ENCODE measurements at places on chromosomes 7 and 10.

DNA sequence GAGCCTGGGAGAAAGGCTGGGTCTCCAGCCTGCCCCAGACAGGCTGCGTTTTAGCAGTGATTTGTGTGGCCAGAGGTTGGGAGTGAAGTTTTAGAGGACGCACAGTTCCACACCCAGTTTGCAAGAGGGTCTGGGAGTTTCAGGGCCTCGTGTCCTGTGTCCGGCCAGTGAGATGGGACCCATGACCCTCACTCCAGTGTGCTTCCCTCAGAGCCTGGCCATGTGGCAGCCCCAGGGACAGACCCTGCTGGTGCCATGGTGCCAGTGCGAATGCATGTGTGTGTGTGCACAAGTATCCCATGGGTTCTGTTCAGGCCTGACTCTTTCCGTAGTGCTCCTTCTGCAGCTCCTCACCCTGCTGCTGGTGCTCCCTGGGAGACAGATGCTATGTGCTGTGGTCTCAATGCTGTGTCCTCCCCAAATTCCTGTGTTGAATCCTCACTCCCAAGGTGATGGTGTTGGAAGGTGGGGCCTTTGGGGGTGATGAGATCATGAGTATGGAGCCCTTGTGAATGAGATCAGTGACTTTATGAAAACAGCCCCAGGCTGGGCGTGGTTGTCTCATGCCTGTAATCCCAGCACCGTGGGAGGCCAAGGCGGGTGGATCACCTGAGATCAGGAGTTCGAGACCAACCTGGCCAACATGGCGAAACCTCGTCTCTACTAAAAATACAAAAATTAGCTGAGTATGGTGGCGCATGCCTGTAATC is 16.5 kb downstream of the ECHDC3 start:
- no peak for DNase-seq

DNA sequence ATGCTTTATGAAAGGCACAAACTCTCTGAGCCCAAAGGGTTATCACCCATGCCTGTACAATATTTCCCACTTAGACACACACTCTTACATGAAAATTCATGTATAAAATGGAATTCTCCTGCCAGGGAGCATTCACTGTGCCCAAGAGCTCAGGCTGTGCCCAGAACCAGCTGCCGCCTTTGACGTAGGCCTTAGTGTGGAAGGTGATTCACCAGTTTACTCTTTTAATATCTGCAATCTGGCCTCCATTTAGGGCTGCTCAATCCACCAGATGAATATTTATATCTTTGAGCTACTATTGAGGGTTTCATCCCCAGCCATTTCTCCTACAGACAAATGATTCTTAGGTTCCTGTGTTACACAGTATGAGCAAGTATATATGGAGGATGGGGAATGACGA is 849.7 kb downstream of the CNTNAP2 start:
- no peak for DNase-seq

DNA sequence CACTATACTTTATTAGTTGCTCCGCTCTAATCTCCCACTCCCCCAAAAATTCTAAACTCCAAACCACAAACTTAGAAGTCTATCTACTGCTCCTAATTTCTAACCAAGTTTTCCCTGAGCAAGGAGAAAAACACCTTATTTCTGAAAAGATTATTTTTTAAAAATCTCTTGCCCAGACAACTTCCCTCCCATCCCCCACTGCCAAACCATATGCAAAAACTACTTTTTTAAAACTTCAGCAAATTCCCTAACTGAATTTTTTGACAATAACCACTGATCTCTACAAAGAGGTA is 1.9 kb downstream of the UBE2H start:
- no peak for DNase-seq

DNA sequence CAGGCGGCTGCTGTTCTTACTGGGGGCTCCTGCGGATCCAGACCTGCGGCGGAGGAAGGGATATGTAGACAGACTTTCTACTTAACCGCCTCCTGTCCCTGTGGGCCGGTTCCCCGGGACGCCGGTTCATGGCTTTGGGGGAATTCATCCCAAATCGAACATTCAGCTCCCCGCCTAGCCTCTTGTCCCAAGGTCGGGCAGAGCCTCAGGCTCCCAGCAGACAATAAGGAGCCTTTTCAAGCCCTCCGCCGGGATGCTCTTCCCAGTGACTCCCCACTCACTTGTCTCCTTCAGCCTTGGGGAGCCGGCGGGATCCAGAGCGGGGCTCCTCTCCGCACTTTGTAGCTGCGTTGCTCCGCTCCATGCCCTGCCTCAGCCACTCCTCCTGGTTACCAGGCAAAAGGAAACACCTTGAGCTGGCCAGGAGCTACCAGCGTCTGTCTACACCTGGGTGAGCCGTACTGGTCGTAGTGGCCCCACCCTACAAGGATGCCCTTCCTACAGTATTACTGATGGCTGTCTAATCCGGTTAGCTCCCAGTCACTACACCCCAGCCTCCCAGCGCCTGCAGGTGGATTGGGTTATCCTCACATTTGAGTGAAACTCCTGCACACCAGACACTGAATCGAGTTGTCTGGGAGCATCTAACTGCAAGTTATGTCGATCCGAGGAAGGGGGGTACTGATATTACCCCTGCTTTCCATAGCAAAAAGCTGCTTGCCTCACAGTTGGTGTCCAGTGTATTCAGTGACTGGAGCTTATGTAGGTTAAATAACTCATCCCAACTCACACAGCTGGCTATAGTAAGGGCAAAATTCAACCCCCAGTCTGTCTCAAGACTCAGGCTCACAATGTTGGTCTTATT is at the start of gene C10orf95:
TSS of gene C10orf95 (minus strand) at position 439 of the 865 bp plus-strand sequence. CDS start 450 bp downstream, outside the sequence.
- DNase-seq, result no peak

DNA sequence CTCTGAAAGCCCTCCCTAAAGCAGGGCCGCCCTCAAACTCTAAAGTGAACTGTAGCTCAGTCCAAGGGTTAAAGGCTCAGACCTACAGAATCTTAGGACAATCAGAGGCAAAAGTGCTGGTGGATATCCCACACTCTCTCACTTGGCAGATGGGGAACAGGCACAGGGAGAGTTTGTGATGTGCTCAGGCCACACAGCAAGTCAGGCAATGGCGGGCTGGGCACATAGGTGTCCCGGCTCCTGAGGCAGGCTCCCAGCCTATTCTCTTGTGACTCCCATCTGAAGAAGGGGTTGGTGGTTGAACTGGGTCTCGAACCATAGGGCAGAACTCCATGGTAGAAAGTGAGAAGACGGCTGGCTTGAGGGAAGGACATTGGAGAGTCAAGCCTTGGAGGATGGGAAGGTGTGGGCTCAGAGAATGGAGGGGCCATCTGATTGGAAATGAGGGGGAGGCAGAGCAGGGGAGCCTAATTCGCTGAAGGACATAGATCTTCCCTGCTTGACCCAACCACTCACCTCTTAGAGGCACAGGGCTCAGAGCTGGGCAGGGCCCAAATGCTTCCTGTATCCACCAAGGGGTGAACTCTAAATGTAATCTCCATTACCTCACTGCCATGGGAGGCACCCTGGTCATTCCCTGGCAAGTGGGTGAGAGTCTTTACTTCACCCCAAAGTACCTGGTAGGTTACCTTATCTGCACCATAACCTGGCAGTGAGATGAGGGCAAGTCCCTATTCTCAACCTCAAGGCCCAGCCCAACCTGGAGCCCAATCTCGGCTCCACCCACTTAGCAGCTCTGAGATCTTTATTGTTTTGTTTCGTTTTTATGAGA is 4.9 kb upstream of the ZMIZ1 start:
- DNase-seq, result no peak
